ENCODE measurements at places on chromosomes 6 and 20. TPM values are rescaled to one million over a fixed set of nuclear protein-coding genes. Genes with fewer than 3 reads are reported as not detected.

Gene ATF6B
- 17.9 TPM for total RNA-seq

Gene PNPLA1
- not detected for total RNA-seq

Gene OLIG3
- total RNA-seq = not detected

Gene BPI
- total RNA-seq = not detected

Gene MTO1
- 51.1 TPM for total RNA-seq

Gene RFX6
- not detected for total RNA-seq

Gene TMEM30A
- total RNA-seq = 202 TPM

Gene LIN28B
- total RNA-seq = not detected

Gene SAPCD1
- total RNA-seq = 1.2 TPM

Gene TUBB2B
- 0.89 TPM for total RNA-seq

Gene ADGRB3
- total RNA-seq = under 0.01 TPM

Gene IL17A
- not detected for total RNA-seq

Gene PRDM13
- total RNA-seq = under 0.01 TPM

Gene C20orf202
- 0.12 TPM for total RNA-seq

Gene BTN2A1
- total RNA-seq = 12.8 TPM

Gene OR2J3
- total RNA-seq = not detected

Gene KCNQ5
- 1.00 TPM for total RNA-seq

Gene HS3ST5
- 2.0 TPM for total RNA-seq

Gene PACRG
- total RNA-seq = 0.33 TPM

Measured in uterine smooth muscle cell (primary cell).